DMS 273 treated with DMSO at 0.1 percent for 48 hours (cell line): ENCODE measurements at places on chromosomes 1 and 21.

GRCh38 chr1:56061824-56062223 is 517.5 kb downstream of the PLPP3 start:
- DNase-seq: no peak

DNA sequence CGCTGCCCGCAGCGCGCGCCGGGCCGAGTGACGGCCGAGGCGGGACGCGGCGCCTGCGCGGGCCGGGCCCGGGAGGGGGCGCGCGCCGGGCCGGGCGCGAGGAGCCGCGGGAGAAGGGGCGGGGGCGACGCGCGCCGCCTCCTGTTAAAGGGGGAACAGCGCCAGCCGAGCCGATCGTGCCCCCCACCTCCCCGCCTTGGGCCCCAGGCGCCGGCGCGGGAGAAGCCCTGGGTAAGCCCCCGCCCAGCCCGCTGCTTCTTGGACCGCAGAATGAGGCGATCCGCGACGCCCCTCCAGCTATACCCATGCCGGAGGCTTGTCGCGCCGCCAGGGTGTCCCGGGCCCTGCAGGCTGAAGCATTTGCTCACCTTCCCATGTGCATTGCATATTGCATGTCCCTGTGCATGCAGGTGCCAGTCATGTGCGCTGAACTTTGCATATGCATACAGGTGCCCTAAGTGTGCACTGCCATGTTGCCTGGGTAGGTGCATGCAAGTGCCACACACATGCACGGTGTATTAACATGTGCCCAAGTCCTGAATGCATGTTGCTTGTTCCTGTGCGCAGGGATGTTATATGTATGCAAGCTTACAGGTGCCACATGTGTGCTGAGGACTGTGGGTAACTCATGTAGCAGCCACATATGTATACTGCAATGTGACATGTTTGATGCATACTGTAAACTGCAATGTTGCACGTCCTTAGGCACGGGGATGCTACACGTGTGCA is at the start of gene ADGRB2:
TSS of gene ADGRB2 (minus strand) at position 29 of the 729 bp plus-strand sequence. CDS start 7,119 bp downstream, outside the sequence.
- DNase-seq: no peak

DNA sequence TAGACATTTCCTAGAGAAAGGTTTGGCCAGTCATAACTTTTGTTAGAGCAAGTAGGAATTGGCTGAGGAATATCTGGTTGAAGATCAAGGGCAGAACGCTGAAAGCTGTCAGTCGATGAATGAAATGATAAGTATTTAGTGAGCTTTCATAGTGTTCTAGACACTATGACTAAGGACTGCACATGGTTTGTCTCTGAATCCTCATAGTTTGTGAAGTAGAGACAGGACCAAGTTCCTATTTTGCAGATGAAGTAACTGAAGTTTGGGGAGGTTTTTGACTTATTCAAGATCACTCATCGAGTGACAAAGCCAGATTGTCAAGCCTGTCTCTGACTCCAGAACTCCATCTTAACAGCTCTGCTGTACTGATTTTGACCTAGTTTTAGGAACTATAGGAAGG is 4.7 kb downstream of the ELOA start:
- no peak for DNase-seq

GRCh38 chr1:183218971-183219615 is 33.0 kb downstream of the LAMC2 start:
- DNase-seq: peak; percentile 83

DNA sequence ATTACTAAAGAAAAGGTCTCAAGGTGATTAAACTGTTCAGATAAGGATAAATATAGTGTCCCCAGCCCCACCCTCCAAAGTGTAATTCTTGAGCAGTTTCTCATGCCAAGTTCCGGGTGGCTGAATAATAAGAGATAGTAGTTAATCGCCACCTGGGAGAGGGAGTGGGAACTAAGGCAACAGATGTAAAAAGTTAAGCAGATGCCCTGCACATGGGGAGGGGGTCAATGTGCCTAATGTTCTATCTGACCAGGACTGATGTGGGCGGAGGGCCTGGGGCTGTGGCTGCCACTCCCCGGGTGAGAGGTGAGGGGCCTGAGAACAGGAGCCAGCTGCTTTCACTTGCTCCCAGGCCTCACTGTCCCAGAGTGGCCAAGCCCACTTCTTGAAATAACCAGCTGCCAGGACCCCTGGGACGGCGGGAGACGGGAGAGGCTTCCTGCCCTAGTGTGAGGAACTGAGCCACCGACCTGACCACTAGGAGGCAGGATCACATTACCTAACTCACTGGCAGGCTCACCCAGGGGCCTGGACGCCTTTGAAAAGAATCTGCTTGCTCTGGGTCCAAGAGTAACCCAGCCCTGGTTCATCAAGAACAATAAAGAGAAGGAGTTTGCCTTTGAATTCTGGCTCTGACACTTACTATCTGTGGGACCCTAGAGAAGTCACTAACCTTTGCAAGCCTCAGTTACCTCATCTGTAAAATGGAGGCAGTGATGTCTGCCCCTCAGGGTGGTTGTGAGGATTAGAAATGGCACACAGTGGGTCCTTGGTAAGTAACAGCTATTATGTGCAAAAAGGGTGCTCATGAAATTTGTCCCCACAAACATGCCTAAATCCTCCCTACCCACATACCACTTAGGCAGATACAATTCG is 179.2 kb downstream of the ATG4C start:
- DNase-seq: peak; percentile 6

GRCh38 chr1:7103874-7104273 is 318.6 kb downstream of the CAMTA1 start:
- no peak for DNase-seq

- DNase-seq: peak; percentile 35
Measured at GRCh38 chr1:209593747-209594146, 10.2 kb downstream of the CAMK1G start.

DNA sequence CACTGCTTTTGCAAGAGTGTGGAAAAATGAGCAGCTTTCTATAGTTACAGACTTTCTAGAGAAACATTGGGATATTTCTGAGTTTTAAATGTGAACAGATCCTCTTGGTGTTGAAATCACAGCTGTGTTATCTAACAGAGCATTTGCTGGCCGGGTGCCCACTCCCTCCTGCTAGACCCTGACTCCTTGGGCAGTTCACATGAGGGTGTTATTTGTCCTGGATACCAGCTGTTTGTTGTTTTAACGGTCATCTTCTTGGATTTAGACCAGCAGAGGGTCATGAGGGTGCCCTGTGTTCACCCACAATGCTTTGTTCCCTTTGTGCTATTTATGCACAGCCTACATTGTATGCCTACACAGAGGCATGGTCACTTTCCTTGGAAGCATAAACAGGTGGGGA is 67.1 kb downstream of the CENPF start:
- no peak for DNase-seq

GRCh38 chr1:207748737-207749528 is 2.9 kb upstream of the CD46 start:
- DNase-seq: no peak

DNA sequence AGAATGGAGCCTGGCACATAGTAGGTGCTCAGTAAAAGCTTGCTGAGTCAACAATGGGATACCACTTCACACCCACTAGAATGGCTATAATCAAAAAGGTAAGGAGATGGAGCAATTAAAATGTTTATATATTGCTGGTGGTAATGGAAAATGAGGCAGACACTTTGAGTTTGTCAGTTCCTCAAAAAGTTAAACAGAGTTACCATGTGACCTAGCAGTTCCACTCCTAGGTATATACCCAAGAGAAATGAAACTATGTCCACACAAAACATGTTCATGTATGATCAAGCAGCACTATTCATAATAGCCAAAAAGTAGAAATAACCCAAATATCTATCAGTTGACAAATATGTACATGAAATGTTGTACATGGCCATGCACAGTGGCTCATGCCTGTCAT is 74.8 kb upstream of the ECE1 start:
- no peak for DNase-seq

DNA sequence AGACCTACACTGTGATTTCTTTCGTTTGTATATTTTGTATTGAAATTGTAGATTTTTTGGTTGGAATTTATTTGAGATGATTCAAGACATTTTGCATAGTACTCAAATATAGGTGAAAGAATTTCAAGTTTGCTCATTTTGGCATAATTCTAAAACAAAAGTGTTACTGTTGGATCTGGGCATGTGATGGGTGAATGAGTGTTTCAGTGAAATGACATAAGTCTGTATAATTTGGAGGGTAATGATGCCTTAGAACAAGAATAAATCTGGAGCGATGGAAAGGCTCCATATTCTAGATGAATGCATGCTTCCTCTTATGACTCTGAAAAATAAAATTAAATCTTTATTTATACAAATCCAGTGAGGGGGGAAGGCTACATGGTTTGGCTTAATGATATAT is 41.0 kb downstream of the NFIA start:
- DNase-seq: no peak

DNA sequence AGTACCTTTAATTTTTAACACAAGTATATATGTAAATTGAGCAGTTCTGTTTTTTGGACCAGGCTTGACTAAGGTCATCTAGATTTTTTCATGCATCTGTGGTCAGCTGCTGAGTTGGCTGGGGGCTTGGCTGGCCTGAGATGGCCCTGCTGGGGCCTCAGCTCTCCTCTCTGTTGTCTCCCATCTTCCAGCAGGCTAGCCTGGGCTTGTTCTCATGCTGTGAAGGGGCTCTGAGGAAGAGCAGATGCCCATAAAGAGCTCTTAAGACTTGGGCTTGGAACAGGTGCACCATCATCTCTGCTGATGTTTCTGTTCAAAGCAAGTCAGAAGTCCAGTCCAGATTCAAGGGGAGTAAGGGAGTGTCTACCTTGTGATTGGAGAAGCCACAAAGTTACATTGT is 51.2 kb upstream of the TNR start:
- DNase-seq: no peak

DNA sequence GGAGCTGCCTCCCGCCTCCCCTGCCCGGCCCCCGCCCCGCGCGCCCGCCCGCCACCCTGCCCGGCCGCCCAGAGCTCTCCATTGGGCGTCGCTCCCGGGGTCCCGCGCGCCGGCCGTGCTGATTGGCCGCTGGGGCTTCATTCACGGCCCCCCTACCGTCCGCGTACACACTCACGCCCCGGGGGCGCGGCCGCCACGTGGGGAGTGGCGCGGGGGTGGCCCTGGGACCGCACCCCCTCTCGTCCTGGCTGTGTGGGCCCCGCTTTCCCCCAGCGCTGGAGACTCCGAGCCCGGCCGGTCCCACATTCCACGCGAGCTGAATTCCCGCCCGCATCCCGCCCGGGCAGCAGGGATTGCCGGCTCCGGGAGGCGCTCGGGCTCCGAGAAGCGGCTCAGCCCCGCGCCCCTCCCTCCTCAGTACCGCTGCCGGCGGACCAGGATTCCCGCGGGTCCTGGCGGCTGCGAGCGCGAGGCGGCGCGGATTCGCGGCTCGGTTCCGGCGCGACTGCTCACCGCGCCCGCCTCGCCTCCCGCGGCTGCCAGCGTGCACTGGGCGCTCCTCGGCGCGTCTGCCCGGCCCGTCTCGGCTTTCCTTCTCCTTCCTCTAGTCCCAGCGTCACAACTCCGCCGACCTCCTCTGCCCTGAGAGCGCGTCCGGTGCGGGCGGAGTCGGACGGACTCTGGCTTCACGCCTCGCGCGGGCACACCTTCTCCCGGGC is 450 bp upstream of the POU3F1 start:
- peak; percentile 100 for DNase-seq

DNA sequence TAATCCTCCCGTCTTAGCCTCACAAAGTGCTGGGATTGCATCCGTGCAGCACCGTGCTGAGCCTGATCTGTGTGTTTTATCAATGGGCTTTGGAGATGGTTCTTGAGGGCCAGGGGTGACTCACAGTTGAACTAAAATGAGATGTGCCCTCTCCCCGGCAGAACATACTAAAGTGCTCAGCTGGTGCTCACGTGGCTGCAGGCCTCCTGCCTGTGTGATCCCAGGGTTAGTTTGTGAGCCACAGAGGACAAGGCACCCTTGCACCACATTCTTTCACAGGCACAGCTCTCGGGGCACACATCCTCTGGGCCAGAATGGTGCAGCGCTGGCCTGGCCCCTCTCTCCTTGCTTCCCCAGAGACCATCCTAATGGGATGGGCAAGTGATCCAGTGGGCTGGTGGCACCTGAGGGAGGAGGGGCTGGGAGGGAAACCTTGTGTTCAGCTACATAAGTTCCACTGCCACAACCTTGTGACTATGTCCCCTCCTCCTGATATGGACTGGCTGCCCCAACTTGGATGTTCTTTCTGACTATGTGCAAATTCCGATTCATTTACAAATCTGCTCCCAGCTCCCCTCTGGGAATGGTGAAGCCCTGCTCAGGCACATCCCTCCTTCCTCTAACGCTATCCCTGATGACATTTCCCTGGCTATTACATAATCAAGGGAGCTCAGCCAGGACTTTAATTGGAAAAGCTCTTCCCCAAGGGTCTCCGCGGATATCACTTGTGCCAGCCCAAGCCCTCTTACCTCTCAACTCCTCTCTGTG is 197.0 kb upstream of the EDN2 start:
- no peak for DNase-seq

- peak; percentile 47 for DNase-seq
Measured at GRCh38 chr1:46527474-46528296, 23.8 kb downstream of the KNCN start.

- DNase-seq: no peak
Measured at GRCh38 chr1:186849271-186849671, 20.5 kb downstream of the PLA2G4A start.

GRCh38 chr21:39680216-39680615 is 64.8 kb upstream of the IGSF5 start:
- DNase-seq: no peak

- no peak for DNase-seq
Measured at GRCh38 chr1:28118640-28119307, 30.4 kb upstream of the EYA3 start.

DNA sequence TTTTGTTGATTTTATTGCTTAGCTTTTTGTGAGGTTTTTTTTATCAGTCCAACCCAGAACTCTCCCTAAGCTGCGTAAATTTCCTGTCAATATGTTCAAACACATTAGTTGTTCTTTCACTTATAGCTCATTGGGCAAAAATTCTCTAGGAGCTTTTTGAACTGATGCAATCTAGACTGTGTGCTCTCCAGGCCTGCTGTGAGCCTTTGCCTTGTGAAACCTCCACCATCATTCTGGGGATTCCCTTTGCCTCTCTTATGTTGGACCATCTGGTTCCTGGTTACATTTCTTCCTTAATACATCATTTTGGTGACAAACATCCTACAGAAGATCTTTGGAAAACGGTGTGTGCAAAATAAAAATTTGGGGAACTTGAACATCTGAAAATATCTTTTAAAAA is 247.2 kb downstream of the LRRC7 start:
- no peak for DNase-seq

DNA sequence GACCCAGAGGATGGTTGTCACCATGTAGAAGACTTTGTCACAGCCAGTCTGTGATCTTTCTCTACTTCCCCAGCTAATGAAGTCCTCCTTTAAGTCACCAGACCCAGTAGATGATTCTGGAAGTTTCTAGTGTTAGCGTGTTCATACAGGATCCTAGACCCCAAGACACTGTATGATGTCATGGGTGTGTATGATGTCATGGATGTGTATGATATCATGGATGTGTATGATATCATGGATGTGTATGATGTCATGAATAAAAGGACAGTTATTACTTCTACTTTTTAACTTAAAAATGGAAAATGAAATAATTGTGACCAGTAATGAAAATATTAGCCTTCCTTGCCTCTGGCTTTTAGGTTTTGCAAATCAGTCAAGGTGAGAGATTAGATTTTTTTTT is 260.0 kb downstream of the FMN2 start:
- DNase-seq: no peak

DNA sequence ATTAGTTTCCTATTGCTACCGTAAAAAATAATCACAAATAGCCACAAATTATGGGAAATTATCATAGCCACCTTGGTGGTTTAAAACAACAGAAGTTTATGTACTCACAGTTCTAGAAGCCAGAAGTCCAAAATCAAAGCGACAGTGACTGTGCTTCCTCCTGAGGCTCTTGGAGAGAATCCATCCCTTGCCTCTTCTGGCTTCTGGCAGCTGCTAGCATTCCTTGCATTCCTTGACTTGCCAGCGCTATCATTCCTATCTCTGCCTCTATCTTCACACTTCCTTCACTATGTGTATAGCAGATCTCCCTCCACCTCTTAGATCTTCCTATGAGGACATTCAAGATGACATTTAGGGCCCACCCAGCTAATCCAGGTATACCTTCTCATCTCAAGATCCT is 180.1 kb upstream of the USP25 start:
- DNase-seq: no peak
